Stimulated activated CD4-positive, alpha-beta T cell treated with anti-CD3 and anti-CD28 coated beads, Interleukin-15, amount 100 ng/mL, for 24 hours (primary cell): ENCODE measurements at places on chromosomes 6 and 20.

DNA sequence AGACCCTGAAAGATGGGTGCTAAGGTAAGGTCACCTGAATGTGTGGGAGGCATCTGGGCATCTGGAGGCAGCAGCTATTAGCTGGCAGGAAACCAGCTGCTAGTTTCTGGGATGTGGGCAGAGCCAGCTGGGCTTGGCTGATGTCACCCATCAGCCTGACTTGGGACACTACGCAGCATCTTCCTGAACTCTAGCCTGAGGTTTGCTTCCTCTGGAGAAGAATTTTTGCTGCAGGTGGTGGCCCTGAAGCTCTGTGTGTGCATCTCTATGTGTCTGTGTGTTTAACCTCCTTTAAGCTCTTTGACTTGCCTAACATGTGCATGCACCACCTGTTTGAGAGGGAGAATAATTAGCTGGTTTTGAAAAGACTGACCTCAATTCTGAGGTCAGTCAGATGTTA lies 465.1 kb upstream of the CHD6 start:
- DNase-seq = no peak

DNA sequence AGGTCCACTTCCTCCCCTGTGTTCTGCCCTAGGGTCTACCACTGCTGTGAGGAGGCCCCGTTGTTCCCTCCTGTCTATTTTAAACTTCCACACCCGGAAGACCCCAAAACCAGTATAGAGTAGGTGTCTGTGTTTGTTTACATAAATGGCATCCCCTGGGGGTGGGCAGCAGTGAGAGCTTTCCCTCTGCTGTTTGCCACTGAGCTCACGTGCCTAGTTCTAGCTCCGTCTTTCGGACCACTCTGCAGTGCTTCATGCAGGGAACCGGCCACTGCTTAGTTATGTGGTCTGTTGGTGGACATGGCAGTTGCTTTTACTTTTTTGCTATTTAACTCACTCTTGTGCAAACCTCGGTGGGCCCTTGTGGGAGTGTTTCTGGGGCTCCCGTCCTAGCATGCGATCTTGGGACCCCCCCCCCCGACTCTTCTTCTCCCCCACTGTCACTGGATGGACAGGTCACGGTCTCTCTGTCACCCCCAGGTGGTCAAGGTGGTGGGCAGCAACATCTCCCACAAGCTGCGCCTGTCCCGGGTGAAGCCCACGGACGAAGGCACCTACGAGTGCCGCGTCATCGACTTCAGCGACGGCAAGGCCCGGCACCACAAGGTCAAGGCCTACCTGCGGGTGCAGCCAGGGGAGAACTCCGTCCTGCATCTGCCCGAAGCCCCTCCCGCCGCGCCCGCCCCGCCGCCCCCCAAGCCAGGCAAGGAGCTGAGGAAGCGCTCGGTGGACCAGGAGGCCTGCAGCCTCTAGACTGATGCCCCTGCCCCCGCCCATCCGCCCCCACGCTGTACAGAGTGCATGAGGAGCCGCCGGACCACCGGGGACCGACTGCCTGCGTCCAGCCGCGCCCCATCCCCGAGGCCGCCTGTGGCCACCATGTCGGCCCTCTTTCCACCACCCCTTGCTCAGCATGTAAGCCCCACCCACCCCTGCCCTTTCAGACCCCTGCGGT lies 40.9 kb downstream of the VSTM2L start:
- DNase-seq = no peak

DNA sequence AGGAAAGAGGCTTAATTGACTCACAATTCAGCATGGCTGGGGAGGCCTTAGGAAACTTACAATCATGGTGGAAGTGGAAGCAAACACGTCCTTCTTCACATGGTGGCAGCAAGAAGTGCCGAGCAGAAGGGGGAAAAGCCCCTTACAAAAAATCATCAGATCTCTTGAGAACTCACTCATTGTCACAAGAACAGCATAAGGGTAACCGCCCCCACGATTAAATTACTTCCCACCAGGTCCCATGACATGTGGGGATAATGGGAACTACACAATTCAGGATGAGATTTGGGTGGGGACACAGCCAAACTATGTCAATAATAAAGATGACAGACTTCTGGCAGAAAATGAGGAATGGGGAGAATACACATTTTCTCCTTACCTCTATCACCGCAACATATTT lies 20.5 kb upstream of the OCSTAMP start:
- DNase-seq = no peak

DNA sequence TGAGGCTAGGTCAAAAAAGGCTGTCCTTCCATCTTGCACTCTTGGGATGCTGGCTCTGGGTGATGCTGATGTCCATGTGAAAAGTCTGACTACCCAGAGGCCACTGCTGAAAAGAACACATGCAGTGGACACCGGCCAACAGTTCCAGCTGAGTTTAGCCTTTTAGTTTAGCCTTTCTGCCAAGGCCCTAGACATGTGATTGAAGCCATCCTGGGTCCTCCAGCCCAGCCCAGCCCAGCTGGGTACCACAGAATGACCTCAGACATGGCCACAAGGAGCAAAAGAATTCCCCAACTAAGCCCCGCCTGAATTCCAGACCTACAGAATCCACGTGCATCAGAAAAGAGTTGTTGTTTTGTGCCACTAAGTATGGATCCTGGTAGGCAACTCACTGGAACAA lies 17.4 kb downstream of the PIGT start:
- DNase-seq = no peak

DNA sequence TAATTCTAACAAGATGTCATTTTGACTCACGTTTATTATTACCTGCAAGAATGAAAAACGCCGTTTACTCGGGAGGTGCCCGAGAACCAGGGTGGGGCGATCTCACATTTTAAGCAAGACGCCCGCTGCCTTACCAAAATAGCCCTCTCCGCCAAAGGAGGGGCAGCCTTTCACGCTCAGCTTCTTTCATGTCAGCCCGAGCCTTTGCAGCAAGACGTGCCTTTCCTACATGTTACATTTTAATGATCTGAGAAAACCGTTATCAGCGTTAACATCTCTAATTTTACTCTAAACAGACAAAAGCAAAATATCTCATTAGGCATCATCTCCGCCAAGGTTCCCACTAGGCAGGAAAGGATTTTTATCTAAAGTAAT lies 2.0 kb downstream of the BACH2 start:
- DNase-seq = peak; percentile 58

- no peak for DNase-seq
Observed at GRCh38 chr6:135298455-135298854, 117.3 kb downstream of the MYB start.

GRCh38 chr6:65570340-65570739 lies 136.7 kb downstream of the EYS start:
- DNase-seq = no peak

GRCh38 chr6:166739117-166739975 lies 112.3 kb upstream of the RPS6KA2 start:
- DNase-seq = no peak

DNA sequence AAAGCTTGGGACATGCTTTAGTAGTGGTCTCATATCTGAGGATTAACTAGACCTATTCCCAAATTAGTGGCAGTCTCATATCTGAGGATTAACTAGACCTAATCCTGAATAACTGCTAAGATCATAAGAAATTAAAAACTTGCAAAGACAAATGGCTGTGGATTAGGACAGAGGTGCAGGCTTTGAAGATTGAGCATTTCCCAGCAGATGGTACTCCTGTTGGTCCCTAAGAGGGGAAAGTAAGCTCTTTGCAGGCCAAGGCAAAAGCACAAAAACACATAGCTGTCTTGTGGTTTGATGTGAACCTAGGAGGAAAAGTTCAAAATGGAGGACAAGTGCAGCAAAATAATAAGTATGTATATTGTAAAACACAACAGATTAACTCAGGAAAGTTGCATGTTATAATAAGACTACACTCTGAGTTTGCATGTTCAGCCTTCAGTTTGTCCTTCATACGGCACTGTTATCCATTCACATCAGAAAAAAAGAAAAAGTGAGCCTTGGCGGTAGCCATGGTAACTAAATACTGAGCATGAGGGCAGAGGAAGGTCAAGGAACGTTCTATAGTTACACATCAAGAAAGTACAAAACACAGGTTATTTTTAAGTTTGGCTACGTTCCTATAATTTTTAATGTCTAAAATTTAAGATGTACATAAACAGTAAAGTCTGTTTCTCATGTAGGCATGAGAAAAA lies 62.8 kb downstream of the FILIP1 start:
- DNase-seq = no peak

DNA sequence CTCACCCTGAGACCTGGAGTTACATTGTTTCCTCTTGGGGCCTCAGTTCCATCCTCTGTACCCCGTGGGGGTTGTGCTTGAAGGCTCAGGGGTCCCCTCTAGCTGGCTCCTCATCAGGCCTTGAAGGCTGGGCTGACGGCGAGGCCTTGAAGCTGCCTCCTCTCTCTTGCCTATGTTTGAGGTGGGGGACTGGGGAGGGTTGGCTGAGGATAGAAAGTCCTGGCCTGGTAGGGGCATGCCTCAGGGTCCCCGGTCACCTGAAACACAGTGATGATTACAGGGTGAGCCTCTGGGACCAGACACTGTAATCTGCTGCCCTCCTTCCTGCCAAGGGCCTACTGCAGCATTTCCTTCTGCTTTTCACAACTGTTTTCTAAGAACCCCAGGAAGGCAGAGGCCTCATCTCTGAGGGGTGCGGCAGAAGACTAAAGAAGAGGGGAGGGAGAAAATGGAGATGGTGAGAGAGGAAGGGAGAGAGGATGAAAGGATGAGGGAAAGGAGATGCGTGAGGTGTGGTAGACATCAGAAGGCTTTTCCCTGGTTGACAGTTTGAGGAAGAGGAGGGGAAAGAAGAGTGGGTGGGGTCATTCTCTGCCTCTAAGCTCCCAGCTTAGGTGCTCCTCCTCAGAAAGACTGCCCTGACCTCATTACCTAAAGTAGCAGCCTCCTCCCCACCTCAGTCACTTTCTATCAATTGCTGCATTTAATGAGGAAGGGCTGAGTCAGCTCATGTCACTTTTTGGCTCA lies 29.7 kb downstream of the VEGFA start:
- no peak for DNase-seq

GRCh38 chr6:30913721-30914075 lies 340 bp upstream of the VARS2 start:
- no peak for DNase-seq
